Lower lobe of right lung (tissue), 2 donors: ENCODE measurements at places on chromosomes 11 and 22. TPM values are rescaled to one million over a fixed set of nuclear protein-coding genes. Genes with fewer than 3 reads are reported as not detected.

The OR2AG1 gene
- not detected for total RNA-seq

The OR4S1 gene
- not detected for total RNA-seq

The RFPL2 gene
- not detected for total RNA-seq

The HEPHL1 gene
- not detected for total RNA-seq

The PDE2A gene
- 19.5 TPM for total RNA-seq

The UCP3 gene
- total RNA-seq: 3.1 TPM

The ZNF70 gene
- 5.7 TPM for total RNA-seq

The ANKK1 gene
- total RNA-seq: 0.41 TPM

The ACRV1 gene
- total RNA-seq: not detected

DNA sequence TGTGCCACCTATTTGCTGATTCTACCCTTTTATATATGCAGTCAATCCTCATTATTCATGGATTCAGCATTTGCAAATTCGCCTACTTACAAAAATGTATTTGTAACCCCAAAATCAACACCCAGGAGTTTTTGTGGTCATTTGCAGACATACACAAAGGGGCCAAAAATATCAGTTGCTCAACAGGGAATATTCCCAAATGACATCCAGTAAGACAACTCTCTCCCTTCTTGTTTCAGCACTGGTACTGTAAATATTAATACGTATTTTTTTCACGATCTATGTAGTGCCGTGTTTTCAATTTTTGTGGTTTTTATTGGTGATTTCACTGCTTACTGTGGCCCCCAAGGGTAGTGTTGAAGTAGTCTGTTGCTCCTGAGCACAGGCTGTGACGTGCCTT, 11.8 kb upstream of the CAVIN3 start:
- H3K4me3 ChIP-seq: no peak overlapping the region
- H3K27me3 ChIP-seq: no peaks in the 10 kb centered on the region
- no peak for DNase-seq
- no peaks in the 10 kb centered on the region for H3K36me3 ChIP-seq
- peaks cover 10% of the 10 kb centered on the region for H3K4me1 ChIP-seq

- no peak for DNase-seq
- H3K36me3 ChIP-seq: no peaks in the 10 kb centered on the region
- H3K4me3 ChIP-seq: no peak overlapping the region
- peaks cover 28% of the 10 kb centered on the region for H3K4me1 ChIP-seq
Observed at GRCh38 chr11:129191649-129192048, 476 bp downstream of the ARHGAP32 start.

- H3K4me1 ChIP-seq: no peaks in the 10 kb centered on the region
- H3K36me3 ChIP-seq: no peaks in the 10 kb centered on the region
- H3K27me3 ChIP-seq: peaks cover 18% of the 10 kb centered on the region
- H3K4me3 ChIP-seq: no peak overlapping the region
Observed at GRCh38 chr11:64519541-64519940, 71.5 kb upstream of the SLC22A12 start.

- H3K27me3 ChIP-seq: no peaks in the 10 kb centered on the region
- H3K4me1 ChIP-seq: no peaks in the 10 kb centered on the region
- no peak for DNase-seq
- peak overlapping the region; percentile 50 for H3K4me3 ChIP-seq
- H3K36me3 ChIP-seq: peaks cover 18% of the 10 kb centered on the region
- H3K27ac ChIP-seq: no peak overlapping the region
Observed at GRCh38 chr11:45885921-45886721, 670 bp downstream of the MAPK8IP1 start.

GRCh38 chr11:14232652-14233051, 126.3 kb downstream of the RRAS2 start:
- no peak overlapping the region for H3K4me3 ChIP-seq
- no peaks in the 10 kb centered on the region for H3K36me3 ChIP-seq
- DNase-seq: no peak
- H3K27ac ChIP-seq: no peak overlapping the region
- H3K27me3 ChIP-seq: no peaks in the 10 kb centered on the region

GRCh38 chr11:20120134-20120925, 39.9 kb downstream of the DBX1 start:
- no peak overlapping the region for H3K4me3 ChIP-seq
- no peak for DNase-seq
- H3K4me1 ChIP-seq: no peaks in the 10 kb centered on the region
- H3K27ac ChIP-seq: no peak overlapping the region
- H3K36me3 ChIP-seq: peaks cover 31% of the 10 kb centered on the region

DNA sequence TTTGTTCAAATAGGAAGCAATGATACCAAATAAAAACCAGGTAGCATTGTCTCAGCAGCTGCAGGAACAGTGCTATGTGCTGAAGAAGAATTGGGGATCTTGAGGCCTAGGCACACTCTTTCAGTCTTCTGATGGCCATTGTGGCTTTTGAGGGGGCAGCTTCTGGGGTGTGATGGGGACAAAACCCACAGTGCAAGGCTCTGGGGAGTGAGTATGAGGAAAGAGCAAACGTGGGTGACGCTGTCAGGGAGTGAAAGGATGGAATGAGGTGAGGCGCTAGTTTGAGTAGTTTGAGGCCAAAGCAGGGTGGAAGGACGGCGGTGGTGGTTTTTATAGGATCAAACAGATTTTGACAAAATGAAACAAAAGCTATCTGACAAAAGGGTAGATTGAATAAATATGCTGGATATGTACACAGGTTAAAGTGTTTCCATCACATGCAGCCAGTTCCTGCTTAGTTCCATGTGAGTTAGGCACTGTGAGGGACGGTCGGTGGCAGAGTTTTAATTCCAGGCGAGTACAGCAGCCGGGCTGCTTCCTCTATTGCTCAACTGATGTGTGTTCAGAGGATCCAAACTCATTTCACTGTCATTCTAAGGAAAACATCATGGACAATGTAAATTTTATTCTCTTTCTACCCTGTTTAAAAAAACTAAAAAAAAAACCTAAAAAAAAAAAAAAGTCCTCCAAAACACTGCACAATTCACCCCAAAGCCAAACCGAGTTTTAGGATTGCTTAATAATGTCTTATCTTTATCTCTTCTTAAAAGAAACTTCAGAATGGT, 18.9 kb downstream of the ADAMTS15 start:
- no peak for DNase-seq
- H3K27ac ChIP-seq: no peak overlapping the region
- no peaks in the 10 kb centered on the region for H3K4me1 ChIP-seq
- no peaks in the 10 kb centered on the region for H3K27me3 ChIP-seq

DNA sequence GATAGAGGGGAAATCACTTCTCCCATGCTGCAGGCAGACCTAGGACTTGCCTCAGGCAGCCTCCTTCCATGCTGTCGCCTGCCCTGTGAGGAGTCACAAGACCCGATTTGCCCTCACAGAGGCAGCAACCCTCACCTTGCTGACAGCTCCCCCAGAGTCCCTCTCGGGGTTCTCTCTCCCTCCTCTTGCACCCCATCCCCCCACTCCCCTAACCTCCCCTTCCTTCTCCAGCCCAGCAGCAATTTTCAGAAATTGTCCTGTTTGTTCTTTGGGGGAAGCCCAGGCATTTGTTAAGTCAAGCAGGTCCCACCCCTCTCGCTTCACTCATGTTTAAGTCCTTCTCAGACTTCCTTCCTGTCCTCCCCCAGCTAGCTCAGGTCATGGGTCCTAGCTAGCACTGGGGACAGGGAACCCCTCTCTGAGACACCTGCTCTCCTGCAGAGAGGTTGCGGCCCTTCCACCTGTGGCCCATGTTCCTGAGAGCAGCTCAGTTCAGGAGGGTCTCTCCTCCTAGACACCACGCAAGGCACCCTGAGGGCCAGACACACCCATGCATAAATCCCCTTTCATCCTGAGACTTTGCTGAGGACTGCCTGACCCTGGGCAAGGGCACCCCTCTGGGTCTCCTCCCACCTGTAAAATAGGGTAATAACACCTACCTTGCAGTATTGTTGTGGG, 6.3 kb upstream of the FXYD2 start:
- H3K4me1 ChIP-seq: peaks cover 25% of the 10 kb centered on the region
- H3K4me3 ChIP-seq: no peak overlapping the region
- peaks cover 3% of the 10 kb centered on the region for H3K27me3 ChIP-seq
- no peak overlapping the region for H3K27ac ChIP-seq

GRCh38 chr22:26656891-26657851, at the start of gene MIAT:
Gene MIAT, plus strand, starts transcription at chr22:26657588.
- H3K4me3 ChIP-seq: peak within 1 kb of the TSS; percentile 52
- DNase-seq: peak; percentile 59
- peaks cover 27% of the 10 kb centered on the region for H3K4me1 ChIP-seq
- H3K27me3 ChIP-seq: peaks cover 30% of the 10 kb centered on the region
- H3K36me3 ChIP-seq: no peaks in the 10 kb centered on the region

DNA sequence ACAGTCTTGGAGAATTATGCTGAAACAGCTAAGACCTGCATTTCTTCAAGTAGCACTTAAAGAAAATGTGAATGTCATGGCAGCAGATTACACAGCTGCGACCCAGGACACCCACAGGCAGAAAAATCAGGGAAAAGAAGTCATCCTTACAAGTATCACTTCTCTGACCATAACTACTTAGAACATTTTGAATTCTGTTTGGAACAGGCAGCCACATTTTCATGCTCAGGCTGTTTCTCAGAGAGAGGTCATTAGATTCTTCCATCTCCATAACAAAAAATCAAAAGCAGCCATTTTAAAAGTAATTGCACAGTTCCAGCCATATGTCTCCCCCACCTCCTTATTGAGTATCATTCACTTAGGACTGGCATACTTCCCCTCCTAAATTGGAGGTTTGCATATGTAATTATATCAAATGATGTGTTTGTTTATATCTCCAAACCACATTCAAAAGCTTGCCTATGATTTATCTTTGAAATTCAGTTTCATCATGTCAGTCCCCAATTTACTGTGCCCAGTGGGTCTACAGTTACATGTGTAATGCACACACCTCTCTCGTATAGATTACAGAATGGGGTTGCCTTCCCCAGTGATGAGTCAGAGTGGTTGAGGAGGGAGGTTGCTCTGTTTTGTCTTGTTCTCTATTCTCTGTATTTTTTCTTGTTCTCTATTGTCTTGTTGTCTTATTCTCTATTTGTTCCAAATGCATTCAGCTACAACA, 276.5 kb upstream of the MTNR1B start:
- H3K36me3 ChIP-seq: no peaks in the 10 kb centered on the region
- no peaks in the 10 kb centered on the region for H3K4me1 ChIP-seq
- no peak for DNase-seq
- H3K4me3 ChIP-seq: no peak overlapping the region
- H3K27me3 ChIP-seq: no peaks in the 10 kb centered on the region

DNA sequence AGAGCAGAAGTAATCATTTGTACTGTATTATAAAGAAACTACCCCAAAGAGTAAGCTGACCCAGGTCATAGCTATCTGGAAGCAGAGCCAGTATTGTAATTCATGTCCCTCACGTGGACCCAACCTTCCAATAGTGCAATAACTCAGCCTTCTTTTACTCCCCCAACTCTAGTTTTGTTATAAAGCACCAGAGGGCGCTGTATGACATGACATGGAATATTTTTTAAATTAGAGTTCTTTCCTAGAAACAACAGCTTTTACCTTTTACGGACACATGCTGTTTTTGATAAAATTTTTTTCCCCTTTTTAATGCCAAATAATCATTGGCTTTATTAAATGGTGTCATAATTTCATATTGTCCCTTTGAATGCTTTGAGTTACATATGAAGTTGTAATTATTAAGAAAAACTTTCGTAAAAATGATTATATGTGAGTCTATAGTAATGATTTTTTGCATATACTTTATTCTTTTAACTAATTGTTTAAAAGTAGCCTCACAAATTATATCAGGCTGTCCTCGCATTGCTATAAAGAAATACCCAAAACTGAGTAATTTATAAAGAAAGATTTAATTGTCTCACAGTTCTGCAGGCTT, 76.9 kb downstream of the DKK3 start:
- no peak for DNase-seq
- H3K4me3 ChIP-seq: no peak overlapping the region
- H3K4me1 ChIP-seq: no peaks in the 10 kb centered on the region
- peaks cover 55% of the 10 kb centered on the region for H3K36me3 ChIP-seq
- no peak overlapping the region for H3K27ac ChIP-seq
- no peaks in the 10 kb centered on the region for H3K27me3 ChIP-seq

DNA sequence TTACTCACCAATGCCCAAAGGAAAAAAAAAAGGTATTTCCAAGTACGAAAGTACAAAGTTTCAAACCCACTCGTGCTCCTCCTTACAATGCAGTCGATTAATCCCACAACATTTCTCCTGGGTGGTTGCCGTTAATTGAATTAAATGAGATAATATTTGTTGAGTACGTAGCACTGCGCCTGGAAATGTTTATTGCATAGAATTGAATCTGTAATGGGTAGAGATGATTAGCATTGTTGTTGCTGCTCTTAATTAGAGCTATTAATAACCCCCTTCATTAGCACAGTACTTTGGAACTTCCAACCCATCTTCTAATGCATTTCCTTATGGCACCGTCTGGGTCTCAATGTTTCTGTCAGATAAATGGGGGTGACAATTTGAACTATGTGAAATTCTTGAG, 77.3 kb downstream of the SEZ6L start:
- DNase-seq: no peak
- no peaks in the 10 kb centered on the region for H3K36me3 ChIP-seq
- no peak overlapping the region for H3K4me3 ChIP-seq
- no peak overlapping the region for H3K27ac ChIP-seq

- H3K4me3 ChIP-seq: no peak overlapping the region
- H3K36me3 ChIP-seq: no peaks in the 10 kb centered on the region
- H3K4me1 ChIP-seq: no peaks in the 10 kb centered on the region
- no peaks in the 10 kb centered on the region for H3K27me3 ChIP-seq
- no peak overlapping the region for H3K27ac ChIP-seq
Observed at GRCh38 chr11:17244046-17244445, 32.5 kb upstream of the NUCB2 start.

- DNase-seq: no peak
- no peak overlapping the region for H3K4me3 ChIP-seq
- no peak overlapping the region for H3K27ac ChIP-seq
- no peaks in the 10 kb centered on the region for H3K36me3 ChIP-seq
Observed at GRCh38 chr11:127226380-127226779, 225.8 kb upstream of the KIRREL3 start.

DNA sequence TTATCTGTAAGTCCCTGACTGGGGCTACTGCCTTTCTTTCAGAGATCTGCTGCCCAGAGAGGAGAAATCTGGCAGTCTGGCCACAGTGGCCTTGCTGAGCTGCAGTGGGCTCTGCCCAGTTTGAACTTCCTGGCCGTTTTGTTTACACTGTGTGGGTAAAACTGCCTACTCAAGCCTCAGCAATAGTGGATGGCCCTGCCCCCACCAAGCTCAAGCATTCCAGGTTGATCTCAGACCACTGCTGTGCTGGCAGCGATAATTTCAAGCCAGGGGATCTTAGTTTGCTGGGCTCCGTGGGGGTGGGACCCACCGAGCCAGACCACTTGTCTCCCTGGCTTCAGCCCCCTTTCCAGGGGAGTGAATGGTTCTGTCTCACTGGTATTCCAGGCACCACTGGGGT, 117.5 kb downstream of the TRPC6 start:
- no peaks in the 10 kb centered on the region for H3K27me3 ChIP-seq
- DNase-seq: no peak
- no peak overlapping the region for H3K4me3 ChIP-seq

GRCh38 chr11:9651481-9651880, 12.4 kb upstream of the SWAP70 start:
- no peaks in the 10 kb centered on the region for H3K27me3 ChIP-seq
- peaks cover 13% of the 10 kb centered on the region for H3K4me1 ChIP-seq
- H3K27ac ChIP-seq: peak overlapping the region; percentile 1
- H3K36me3 ChIP-seq: no peaks in the 10 kb centered on the region
- DNase-seq: no peak

GRCh38 chr11:16795146-16795545, 56.7 kb downstream of the C11orf58 start:
- peak; percentile 56 for DNase-seq
- peaks cover 28% of the 10 kb centered on the region for H3K4me1 ChIP-seq
- H3K27me3 ChIP-seq: no peaks in the 10 kb centered on the region
- H3K36me3 ChIP-seq: peaks cover 9% of the 10 kb centered on the region
